ENCODE measurements at places on chromosomes 13 and 19.

GRCh38 chr19:13859361-13859880 is 17.5 kb upstream of the NANOS3 start:
- peak; percentile 56 for DNase-seq

DNA sequence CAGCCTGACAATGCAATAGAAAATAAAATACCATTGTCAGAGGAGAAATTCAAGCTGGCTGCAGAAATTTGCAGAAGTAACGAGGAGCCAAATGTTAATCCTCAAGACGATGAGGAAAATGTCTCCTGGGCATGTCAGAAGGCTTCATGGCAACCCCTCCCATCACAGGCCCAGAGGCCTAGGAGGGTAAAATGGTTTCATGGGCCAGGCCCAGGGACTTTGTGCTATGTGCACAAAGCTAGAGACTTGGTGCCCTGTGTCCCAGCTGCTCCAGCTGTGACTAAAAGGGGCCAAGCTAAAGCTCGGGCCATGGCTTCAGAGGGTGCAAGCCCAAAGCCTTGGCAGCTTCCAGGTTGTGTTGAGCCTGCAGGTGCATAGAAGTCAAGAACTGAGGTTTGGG is 431.7 kb downstream of the LMO7 start:
- DNase-seq = no peak

- no peak for DNase-seq
Measured at GRCh38 chr19:50638600-50638999, 1.1 kb downstream of the SYT3 start.

DNA sequence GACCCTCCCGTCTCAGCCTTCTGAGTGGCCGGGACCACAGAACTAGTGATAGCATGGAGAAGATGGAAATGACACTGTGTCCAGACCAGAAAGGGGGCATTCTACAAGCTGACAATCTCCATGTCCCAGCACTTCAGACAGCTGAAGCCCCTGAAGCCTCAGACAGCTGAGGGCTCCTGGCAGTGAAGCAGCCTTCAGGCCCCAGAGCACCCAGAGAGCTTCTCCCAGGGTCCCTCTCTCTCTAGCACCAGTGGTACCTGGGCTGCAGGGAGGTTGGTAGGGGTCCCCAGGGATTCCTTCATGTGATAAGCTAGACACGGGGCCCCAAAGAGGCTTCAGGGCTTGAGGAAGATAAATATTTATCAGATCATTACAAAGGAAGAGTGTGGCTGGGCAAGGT is 7.6 kb upstream of the POP4 start:
- DNase-seq = no peak

- DNase-seq = no peak
Measured at GRCh38 chr19:47023448-47023794, 3.8 kb downstream of the NPAS1 start.

- DNase-seq = no peak
Measured at GRCh38 chr19:7839476-7839875, 9.5 kb downstream of the EVI5L start.

DNA sequence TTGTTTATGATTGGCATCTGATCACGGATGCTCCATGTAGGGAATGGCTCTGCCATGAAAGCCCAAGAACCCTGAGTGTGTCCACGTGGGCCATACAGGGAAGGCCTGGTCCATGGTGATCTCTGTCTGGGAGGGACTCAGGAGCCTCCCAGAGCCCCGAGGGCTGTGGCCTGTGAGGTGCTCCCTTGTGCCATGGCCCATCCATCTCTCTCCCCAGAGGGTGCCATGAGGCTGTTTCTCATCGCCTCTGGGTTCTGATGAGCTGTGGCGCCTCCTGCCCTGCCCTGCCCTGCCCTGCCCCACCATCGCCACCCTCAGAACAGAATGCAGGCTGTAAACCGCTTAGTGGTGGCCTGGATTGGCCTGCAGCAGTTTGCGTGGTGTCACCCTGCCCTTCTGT is 83.1 kb downstream of the ATP11A start:
- DNase-seq = no peak

DNA sequence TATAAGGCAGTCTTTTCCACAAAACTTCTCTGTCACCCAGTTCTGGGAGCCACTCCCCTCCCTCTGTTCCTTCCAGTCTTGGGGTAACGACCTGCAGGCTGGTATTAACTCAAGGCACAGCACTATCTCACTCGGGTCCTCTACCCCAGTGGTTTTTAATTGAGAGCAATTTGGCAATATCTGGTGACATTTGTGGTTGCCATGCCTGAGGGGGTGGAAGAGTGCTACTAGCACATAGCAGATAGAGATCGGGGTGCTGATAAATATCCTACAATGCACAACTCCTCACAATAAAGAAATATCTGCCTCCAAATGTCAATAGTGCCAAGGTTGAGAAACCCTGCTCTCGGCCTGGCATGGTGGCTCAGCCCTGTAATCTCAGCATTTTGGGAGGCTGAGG is 117.7 kb upstream of the ABCC4 start:
- DNase-seq = no peak

DNA sequence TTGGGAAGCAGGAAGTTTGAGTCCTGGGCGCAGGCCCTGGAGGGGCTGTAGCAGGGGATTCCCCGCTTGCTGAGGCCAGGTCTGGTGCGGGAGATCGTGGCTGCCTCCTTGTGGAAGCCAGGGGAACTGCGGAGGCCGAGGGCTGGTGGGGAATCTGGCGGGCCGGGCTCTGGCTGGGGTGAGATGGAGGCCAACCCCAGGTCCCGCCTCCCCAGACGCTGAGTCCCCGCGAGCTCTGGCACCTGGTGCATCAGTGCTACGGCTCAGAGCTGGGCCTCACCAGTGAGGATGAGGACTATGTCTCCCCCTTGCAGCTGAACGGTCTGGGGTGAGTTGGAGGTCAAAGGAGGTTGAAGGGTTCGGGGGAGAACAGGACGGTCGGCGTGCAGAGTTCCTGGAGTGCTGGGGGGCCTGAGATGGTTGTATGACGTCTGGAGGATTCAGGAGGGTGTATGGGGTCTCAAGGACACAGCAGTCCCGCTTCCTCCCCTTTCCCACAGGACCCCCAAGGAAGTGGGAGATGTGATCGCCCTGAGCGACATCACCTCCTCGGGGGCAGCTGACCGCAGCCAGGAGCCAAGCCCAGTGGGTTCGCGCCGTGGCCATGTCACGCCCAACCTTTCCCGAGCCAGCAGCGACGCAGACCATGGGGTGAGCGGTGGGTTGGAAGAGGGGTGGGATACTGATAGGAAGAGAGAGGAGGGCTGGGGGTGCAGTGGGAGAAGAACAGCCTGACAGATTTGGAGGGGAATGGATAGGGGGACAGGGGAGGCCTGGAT is 13.1 kb downstream of the GRAMD1A start:
- peak; percentile 56 for DNase-seq

DNA sequence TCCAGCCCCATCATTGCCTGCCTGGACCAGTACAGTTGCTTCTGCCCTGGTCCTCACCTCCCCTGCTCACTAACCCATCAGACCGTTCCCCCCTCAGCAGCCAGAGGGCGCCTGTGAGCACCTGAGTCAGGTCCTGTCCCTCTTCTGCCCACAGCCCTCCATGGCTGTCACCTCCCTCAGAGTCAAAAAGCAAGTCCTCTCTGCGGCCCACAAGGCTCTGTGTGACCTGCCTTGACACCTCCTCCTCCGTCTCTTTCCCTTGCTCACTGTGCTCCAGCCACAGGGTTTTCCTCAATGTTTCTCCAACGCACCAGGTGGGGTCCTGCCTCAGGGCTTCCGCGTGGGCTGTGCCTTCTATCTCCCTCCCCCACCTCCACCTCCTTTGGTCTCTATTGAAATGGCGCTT is 29.4 kb upstream of the PTPRS start:
- DNase-seq = peak; percentile 32

- no peak for DNase-seq
Measured at GRCh38 chr19:10817291-10818038, 18.5 kb downstream of the TMED1 start.

- DNase-seq = no peak
Measured at GRCh38 chr19:1657746-1658145, 5.3 kb upstream of the TCF3 start.

DNA sequence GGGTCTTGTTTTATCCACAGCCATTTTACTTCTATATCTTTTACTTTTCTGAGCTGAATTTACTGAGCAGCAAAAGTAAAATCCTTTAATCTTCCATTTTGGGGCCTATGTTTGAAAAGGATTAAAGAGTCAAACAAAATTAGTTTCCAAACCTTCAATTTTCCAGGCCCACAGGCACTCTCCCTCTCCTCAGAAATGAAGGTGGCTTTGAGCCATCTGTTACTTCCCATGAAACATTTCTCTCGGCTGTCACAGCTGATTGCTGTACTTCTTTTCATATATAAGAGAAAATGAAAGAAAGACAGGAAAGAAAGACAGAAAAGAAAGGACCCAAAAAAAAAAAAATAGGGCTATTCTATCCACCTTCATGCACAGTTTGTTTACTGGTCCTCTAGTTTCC is 194.9 kb downstream of the LACC1 start:
- DNase-seq = no peak

DNA sequence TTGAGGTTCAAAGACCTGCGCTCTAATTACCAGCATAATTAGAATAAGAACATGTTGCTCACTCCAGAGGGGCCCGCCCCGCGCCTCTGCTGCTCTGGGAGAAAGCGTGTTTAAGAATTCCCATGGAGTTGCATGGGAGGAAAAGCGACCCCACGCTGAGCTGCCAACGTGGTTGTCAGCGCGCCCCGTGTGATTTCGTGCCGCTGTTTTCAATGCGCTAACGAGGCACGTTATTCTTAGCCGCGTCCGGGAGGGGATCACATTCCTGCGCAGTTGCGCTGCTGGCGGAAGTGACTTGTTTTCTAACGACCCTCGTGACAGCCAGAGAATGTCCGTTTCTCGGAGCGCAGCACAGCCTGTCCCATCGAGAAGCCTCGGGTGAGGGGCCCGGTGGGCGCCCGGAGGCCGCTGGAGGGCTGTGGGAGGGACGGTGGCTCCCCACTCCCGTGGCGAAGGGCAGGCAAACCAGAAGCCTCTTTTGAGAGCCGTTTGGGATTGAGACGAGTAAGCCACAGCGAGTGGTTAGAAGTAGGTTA is 173.8 kb upstream of the SOX1 start:
- peak; percentile 65 for DNase-seq

DNA sequence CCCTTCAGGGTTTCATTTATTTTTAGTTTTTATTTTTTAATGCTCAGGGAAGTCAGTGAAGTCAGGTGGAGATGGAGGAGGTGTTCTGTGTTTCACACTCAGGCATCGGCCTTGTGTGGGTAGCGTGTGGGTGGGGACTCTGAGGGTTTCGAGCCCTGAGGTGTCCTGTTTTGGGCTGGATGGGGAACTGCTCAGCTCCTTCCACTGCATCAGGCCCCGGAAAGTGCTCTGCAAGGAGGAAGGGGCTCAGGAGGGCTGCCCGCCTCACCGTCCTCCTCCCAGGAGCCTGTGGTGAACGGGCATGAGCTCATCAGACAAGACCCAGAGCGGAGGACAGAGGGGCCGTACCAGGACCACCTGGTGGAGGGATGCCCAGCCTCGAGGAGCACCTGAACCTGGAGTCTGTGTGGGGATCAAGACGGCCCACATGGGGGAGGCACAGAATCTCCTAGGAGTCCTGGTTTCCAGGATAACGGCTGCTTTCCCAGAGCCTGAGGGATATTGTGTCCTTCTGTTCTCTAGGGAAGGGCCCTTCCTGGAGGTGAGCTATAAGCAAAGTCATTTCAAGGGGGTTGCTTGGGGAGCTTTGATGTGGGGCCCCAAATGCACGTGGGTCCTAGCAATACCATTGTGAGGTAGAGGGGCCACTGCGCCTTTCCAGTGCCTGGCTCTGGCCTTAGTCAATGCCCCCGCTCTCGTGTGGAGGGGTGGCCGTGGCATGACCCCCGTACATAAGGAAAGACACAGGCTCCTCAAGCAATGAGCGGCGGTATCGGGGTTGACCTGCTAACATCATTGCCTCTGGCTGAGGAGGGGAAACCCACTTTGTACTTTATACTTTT is 13.5 kb upstream of the GAS6 start:
- DNase-seq = no peak

DNA sequence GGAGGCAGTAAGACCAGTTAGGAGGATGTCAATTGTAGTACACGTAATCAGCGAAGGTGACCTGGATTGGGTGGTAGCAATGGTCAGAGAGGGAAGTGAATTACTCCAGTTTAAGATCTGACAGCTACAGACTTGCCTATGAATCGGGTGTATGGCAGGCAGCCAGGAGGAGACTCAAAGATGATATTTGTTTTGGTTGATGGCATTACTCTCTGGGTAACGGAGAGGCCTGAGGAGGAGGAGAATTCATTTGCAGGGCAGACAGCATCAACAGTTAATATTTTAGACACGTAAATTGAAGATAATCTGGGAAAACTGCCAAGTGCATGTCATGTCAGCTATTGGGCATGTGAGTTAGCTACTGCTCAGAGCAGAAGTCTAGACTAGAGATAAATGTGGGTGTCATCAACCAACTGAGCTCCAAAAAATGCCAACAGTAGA is 109.2 kb downstream of the SGCG start:
- no peak for DNase-seq

GRCh38 chr19:46840498-46840942 is 10.1 kb downstream of the AP2S1 start:
- peak; percentile 56 for DNase-seq

- peak; percentile 48 for DNase-seq
Measured at GRCh38 chr13:30002577-30002976, 152.2 kb upstream of the UBL3 start.

DNA sequence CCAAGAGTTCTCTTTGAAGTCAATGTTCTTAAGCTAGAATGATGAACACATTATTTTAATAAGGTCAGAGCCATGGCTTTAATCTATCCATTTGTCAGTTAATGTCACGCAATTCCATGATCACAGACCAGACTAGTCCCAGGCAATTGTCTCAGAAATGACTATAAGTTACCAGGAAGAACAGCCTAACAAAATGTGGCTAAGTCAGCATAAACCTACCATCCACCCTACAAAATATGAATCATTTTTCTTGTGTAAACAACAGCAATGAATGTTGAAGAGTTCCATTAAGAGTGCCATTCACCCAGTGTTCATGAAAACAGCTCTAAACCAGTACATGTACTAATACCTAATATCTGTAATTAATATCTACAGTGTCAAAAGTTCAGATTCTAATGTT is 127.5 kb downstream of the KCTD12 start:
- DNase-seq = no peak

DNA sequence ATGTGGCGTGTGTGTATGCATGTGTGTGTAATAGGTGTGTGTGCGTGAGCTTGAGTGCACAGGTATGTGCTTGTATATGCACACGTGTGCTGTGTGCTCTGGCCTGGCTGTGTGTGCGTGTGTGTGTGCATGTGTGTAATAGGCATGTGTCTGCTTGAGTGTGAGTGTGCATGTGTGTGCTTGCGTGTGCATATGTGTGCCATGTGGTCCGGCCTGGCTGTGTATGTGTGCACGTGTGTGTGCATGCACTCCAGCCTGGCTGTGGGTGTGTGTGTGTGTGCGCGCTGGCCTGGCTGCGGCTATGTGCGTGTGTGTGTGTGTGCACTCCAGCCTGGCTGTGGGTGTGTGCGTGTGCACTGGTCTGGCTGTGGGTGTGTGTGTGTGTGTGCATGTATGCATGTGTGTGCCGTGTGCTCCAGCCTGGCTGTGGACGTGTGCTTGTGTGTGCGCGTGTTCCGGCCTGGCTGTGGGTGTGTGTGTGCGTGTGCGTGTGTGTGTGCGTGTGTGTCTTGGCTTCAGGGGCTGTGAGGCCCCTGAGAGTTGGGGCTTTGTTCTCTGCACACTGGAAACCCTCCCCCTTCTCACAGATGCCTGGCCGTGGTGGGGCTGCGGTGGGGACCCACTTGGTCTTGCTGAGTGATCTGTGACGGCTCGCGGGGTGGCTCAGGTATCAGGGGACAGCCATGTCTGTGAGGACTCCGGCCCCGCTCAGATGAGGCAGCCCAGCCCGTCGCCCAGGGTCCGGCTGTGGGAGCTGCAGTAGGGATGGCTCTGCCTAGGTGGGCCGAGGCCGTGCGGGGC is 8.2 kb downstream of the SPPL2B start:
- DNase-seq = no peak

All from kidney capillary endothelial cell (primary cell).